ENCODE measurements at places on chromosomes 2 and 18. TPM values are rescaled to one million over a fixed set of nuclear protein-coding genes. Genes with fewer than 3 reads are reported as not detected.
A peak's percentile ranks its signal among the peaks of the same experiment; 100 is the strongest.

FTCDNL1 gene
- 2.3 TPM for total RNA-seq

DNA sequence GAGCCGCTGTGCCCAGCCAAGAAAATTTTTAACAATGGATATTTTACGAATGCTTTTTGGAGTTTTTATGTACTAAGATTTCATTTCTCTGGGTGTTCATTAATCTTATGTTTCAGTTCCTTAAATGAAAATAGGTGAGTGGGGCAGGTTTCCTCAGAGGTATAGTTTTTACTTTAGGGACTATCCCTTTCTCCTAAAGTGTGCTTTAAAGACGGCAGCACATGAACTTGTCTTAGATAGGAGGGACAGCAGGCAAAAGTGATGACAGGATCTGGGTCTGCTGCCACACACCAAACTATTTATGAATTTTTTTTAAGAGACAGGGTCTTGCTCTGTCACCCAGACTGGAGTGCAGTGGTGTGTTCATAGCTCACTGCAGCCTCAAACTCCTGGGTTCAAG is 8.0 kb upstream of the REL start:
- DNase-seq = no peak

GRCh38 chr2:8303322-8303832 is 378.5 kb upstream of the ID2 start:
- DNase-seq = no peak

GRCh38 chr2:9004338-9005204 is 1.1 kb upstream of the MBOAT2 start:
- DNase-seq = no peak

- DNase-seq = no peak
These were observed 78.1 kb upstream of the NPAS2 start for GRCh38 chr2:100741880-100742276.

- DNase-seq = no peak
These were observed 146.5 kb downstream of the NCKAP5 start for GRCh38 chr2:133421516-133422324.

- no peak for DNase-seq
These were observed 850.2 kb upstream of the CELF4 start for GRCh38 chr18:38415811-38416210.

DNA sequence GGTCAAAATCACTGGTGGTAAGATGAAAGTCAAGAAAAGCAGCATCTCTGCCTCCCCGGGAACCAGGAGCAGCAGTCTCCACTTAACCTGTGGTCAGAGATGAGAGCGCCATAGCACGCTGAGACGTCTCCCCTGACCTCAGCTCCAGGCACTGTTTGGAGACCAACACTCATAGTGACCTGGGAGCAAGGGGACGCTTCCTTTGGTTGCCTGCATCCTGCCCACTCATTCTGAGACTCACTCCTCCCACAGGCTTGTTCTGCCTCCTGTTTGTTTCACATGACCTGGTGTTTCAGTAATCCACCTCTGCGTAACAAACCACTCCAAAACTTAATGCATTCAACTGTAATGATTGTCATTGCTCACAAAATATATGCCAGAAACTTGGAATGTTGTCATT is 139.3 kb downstream of the ACOXL start:
- DNase-seq = no peak

DNA sequence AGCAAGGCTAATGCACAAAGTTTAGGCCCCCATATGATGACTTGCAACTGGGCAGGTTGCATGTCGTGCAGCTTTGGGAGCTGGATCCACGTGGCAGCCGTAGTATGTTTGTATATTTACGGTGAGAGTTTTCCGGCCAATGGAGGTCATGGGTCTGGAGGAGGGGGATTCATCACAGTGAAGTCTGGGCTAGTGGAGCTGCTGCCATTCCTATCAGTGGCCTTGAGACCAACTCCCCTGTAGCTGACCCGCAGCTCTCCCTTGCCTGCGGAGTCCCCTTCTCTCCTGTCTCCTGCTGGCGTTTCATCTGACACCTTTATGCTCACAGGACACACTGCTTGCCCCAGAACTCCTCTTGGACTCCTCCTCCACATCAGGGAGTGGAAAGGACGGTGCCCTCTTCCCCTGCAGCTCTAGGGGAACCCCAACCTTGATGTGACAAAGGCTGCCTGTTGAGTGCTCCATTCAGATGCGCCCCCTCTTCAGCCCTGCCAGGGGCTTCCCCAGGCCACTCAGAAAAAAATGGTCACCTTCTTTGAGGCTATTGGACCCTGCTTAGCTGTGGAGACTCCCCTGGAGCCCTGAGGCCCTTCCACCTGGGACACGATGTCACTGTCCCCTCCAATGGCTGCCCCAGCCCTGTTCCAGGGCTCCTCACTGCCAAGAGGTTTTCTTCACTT is 121.7 kb downstream of the PXDN start:
- peak; percentile 66 for DNase-seq

GRCh38 chr2:241870611-241871537 is 1.3 kb downstream of the RTP5 start:
- DNase-seq = no peak

DNA sequence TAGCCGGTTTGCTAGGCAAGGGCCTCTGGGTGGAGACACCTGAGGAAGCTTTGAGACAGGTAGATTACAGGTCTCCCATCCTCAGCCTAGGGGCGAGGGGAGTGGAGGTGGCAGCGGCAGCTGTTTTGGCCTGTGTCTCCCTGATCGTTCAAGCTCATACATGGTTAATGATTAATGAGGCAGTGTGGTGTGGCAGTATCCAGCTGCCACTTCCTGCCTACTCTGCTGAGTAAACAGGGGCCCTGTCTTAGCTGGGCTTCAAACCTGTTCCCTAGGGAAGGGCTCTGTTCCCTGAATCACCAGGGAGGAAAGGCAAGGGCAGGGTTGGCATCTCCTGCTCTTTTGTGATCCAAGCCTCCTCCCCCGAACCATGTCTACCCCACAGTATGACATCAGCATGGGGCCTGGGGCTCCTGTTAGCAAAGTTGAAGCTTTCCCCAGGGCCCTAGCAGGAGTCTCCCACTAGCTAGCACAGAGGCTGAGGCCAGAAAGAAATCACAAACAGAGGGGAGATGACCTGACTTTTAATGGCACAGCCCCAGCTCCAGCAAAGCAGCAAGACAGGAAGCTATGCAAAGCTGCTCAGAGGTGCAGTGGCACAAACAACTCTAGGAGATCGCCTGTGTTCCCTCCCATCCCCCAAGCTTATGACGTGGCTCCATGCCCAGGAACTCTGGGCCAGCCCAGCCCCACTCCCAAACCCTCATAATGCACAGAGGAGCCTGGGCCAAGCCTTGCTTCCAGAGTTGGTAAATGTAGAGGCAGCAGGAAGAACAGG is 3.7 kb upstream of the TUBA4B start:
- peak; percentile 91 for DNase-seq

DNA sequence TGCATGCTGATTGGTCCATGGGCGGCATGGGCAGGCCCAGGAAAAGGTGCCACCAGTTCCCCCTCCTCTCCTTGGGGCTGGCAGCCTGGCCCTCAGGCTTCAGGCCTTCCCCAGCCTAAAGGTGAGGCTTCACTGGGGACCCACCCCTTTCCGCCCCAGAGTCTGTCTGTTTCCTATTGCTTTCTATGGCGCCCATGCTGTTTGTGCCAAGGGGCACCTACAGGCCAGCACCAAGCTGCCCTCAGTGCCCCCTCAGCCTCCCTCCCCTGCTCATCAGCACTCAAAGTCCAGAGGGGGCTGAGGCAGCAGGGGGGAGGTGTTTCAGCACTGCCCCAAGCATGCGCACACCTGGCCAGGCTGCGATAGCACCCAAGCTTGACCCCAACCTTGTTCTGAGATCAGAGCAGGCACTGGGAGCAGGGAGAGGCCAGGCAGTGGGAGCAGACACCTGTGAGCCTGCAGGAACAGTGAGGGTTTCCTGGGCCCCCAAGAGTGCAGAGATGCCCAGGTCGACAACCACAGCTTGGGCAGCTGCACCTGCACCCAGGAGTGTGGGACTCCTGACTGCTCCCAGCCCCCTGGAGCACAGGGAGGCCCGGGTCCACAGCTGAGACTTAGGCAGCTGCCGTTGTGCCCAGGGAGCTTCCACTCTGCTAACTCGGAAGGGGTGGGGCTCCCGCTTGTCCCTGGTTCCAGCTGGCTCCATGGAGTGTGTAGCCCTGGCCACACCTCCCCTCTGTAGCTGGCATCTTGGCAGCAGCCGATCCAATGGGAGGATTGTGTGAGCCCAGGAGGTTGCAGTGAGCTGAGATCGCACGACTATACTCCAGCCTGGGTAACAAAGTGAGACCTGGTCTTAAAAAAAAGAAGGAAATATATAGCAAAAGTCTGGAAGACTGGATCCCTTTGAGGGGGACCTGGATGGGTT is 69.1 kb downstream of the NCAPH start:
- DNase-seq = peak; percentile 72
